ENCODE measurements at places on chromosomes 1 and 21.
A peak's percentile ranks its signal among the peaks of the same experiment; 100 is the strongest.

GRCh38 chr1:159783724-159784123 is 3.0 kb downstream of the DUSP23 start:
- DNase-seq = no peak

GRCh38 chr1:84573481-84573966 is 716 bp downstream of the CTBS start:
- DNase-seq = no peak

DNA sequence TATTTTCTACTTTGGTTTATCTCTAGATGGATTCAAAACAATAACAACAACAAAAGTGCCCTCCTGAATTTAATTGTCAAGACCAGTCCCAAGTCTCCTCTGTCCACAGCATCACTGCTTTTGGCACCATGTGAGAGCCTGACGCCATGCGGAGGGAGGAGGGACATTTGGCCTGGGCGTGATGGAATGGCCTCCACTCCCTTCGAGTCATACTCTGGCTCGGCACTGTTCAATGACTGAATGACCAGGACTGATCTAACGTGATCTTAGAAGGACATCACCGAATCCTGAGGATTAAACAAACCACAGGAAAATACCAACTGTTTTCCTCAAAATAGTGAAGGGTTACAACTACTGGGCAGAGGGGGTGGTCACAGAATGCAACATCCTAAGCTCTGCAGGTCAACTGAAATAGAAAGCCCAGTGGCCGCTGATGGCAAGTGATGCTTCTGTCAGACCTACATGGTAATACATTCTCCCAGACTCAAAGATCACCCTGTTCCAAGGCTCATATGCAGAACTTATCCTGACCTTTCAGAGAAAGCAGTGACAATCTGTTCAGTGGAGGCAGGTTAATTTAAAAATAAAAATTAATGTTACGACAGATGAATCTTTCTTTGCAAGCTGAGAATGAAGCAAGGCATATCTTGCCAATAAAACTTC is 19.1 kb downstream of the SRSF4 start:
- DNase-seq = no peak

- DNase-seq = peak; percentile 6
These were observed 60.1 kb downstream of the AGPAT3 start for GRCh38 chr21:43925096-43925481.

DNA sequence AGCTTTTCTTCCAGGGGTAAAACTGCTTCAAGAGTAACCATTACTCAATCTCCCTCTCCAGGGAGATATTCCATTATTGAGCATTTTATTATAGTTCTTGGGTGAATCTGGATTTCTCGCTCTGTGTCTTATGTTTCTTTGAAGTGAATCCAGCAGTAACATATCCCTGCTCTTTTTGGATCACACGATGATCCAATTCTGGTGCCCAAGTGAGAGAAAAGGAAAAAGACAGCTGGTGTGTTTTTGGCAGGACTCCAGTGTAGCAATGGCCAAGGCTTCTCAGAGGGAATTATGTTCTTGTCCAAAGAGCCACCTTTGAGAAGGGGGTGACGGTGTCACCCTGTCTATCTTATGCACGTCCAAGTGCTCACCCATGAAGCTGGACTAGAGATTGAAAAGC is 140.3 kb upstream of the ERRFI1 start:
- DNase-seq = no peak

DNA sequence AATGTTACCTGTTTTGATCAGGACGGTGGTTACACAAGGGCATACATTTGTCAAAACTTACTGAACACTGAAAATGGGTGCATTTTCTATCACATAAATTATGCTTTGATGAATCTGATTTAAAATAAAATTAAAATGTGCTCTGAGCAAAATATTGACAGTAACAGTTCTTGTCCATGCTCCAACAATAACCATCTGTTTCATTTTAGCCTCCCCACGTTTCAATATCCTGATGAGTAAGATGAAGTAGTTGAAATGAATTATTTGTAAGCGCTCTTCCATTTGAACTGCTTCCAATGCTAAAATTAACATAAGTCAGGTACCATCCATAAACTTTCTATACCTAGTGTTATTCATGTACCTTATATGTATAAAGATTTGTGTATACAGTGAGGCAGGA is 365.4 kb downstream of the LTN1 start:
- DNase-seq = no peak

DNA sequence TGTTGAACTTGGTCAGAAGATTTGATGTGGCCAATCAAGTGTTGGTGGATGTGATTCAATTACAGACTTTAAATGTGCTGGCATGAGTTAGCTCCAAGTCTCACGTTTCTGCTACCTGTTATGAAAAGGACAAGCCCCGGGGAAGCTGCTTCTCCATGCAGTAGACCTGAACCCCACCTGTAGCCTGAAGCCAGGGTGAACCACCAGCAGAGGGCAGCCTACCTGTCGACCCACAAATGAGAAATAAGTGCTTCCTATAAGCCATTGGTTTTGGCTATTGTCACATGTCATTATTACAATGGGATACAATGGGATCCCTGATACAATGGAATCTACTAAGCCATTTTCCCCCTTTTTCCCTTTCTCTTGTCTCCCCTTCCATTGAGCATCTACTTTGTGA is 230.2 kb downstream of the PRDM2 start:
- DNase-seq = no peak

Measured in hippocampal formation (tissue), 2 donors.